ENCODE measurements at places on chromosomes 3 and 15.

GRCh38 chr3:131162516-131162915, 135.8 kb downstream of the NEK11 start:
- DNase-seq: no peak

DNA sequence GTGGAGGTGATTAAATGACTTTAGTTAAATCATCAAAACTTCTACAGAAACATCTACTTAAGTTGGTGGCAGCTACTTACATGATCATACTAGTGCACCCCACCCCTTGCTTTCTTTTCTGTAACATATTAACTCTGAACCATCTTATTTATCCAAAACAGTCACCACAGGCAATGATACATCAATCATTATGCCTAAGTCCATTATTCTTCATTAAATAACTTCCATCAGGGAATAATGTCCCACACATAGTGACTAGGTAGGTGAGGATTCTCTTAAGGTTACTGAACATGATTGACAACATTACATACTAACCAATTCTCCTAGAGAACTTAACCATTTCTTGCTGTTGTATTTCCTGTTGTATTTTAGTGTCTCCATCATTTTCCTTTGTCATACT, 210.2 kb downstream of the NR1D2 start:
- DNase-seq: no peak

DNA sequence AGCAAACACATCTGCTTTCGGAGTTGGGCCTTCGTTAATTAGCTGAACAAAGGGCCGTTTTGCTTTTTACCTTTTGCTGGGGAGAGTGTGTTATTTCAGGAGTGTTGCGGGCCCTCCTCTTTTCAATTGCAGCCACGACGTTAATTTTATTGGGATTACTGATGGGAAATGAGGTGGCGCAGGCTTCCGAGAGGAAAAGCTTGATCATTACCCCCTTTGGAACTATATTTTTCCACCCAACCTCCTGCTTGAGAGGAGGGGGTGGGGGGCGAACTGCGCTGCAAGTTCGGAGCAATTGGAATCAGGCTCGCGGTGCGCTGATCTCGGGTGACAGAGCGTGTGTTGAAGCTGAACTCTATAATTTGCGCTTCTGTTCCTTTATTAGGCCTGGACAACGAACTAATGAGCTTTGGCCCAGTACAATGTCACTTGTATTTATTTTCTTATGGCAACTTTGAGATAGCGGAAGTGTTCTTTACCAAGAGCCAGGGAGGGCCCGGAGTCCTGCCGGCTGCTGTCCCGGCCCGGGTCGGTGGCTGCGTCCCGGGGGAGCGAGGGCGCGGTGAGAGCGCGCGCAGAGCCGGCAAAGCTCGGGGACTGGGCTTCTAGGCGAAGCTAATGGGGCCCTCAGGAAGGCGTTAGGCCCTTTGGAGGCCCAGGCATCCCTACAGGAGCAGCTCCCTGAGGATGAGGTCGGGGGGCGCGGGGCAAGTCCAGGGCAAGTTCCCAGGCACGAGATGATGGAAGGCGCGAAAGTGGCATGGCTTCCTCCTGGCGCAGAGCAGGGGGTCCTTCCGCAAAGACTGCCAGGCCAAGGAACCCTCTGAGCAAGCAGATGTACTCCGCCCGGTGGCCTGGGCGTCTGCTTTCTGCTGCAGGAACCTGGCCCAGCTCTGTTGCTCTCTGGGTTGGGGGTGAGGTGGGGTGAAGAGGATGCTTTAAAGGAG, 12.9 kb downstream of the NR2F2 start:
- peak; percentile 68 for DNase-seq

GRCh38 chr3:48500656-48501055, 3.3 kb downstream of the SHISA5 start:
- DNase-seq: no peak

DNA sequence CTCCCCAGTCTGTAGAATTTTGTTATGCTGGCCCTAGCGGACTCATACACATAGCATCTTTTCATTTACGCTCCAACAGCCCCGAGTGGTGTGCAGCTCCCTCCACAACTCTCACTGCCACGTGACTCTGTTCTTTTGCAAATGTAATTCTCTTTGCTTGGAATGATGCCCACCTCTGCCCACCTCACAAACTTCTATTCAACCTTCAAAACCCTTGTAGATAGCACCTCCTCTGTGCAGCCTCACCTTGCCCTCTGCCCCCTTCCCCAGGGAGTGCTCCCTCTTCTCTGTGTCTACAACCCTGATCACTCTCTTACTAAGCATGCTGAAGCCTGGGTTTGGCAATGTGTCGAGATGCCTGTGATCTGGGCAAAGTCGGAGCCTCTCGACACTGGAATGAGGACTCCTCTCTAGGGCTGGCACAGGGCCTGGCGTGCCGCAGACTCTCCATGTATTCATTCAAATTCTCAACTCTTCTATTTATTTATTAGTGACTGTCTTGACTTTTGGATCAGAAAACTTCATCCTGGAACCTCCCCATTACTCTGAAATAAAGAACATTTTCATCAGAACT, 73.5 kb downstream of the MGLL start:
- no peak for DNase-seq

- no peak for DNase-seq
These were observed 70.2 kb downstream of the EFCAB12 start for GRCh38 chr3:129358177-129358771.

GRCh38 chr15:60428935-60429334, 31.1 kb upstream of the ANXA2 start:
- no peak for DNase-seq

GRCh38 chr3:152323834-152324233, 55.1 kb downstream of the MBNL1 start:
- no peak for DNase-seq
